ENCODE measurements at places on chromosomes 2 and 18.

- H3K4me3 ChIP-seq, result no peak overlapping the region
- no peak for ATAC-seq
- no peaks in the 10 kb centered on the region for H3K4me1 ChIP-seq
These were observed 89.8 kb upstream of the GRB14 start for GRCh38 chr2:164710837-164711765.

- H3K27me3 ChIP-seq, result no peaks in the 10 kb centered on the region
- no peaks in the 10 kb centered on the region for H3K36me3 ChIP-seq
- H3K27ac ChIP-seq, result no peak overlapping the region
These were observed 450.7 kb downstream of the TNS1 start for GRCh38 chr2:217552081-217552480.

DNA sequence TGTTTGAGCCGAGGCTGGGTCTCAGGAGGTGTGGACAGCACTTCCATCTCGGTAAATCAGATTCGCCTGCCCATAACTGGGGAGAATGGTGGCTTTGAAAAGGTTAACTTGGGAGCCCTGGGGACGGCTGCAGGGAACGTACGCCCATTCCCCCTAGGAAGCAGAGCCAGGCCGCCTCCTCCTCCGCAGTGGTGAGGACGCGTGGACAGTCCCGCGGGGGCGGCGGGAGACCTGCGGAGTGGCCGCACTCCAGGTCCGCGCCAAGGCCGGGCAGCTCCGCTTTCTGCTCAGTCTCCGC, 845 bp upstream of the MYCN start:
- H3K27ac ChIP-seq, result no peak overlapping the region
- peak; percentile 59 for ATAC-seq
- no peaks in the 10 kb centered on the region for H3K36me3 ChIP-seq
- H3K4me3 ChIP-seq, result peak overlapping the region; percentile 56

GRCh38 chr18:2471523-2471922, 99.8 kb downstream of the METTL4 start:
- H3K36me3 ChIP-seq, result no peaks in the 10 kb centered on the region
- no peak overlapping the region for H3K4me3 ChIP-seq
- no peak for ATAC-seq

DNA sequence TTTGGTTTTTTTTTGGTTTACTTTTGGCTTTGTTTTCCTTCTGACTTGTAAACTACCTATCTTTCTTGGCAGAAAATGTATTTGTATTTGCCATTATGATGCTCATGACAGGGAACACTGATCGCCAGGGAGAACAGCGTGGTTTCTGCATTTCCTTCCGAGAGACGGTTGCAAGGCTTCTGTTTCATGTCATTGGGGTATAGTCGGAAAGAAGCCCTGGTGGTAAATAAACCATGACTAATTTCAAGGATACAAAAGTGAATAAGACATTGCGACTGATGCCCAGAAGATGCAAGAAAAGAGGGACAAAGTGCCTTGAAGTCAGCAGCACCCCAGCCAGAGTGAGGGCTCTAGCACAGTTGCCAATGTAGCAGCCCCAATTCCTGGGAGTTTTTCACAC, 4.2 kb upstream of the CAPN14 start:
- H3K4me3 ChIP-seq, result peak overlapping the region; percentile 48
- no peak for ATAC-seq
- peak overlapping the region; percentile 95 for H3K27ac ChIP-seq
- no peaks in the 10 kb centered on the region for H3K36me3 ChIP-seq
- no peaks in the 10 kb centered on the region for H3K27me3 ChIP-seq
- H3K4me1 ChIP-seq, result peaks cover 70% of the 10 kb centered on the region

DNA sequence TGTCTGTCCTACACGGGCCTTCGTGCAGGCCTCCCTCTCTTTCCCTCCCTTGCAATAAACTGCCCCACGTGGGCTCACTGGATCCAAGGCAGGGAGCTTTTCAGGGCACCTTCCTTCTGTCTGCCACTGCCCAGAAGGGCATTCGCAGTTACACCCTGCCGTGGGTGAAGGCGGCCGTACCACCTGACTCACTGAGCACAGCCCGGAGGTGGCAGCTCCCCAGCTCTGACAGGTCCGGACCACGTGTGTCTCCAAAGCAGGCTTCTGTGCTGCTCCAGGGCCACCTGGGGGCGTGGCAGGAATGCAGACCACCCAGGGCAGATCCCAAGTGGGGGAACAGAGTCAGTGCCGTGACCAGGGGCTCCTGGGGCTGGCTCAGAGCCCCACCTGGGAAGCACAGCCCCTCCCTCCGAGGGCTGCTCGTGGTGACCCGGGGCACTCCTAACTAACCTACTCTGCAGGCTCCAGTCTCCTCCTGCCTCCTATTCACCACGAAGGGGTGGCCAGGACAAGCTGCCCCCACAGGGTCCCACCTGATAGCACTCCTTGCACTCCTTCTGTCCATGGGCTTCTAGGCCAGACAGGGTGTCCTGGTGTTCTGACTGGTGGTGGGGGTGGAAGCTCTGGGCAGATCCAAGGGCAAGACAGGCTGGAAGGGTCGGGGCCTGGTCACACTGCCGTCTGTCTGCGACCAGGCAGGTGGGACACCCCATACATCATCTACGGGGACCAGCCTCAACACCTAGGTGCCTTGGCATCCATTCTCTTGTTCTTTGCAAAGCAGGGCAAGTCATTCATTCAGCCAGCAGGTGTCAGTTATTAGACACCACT, 9.7 kb downstream of the SNED1 start:
- H3K4me1 ChIP-seq, result peaks cover 18% of the 10 kb centered on the region
- H3K27me3 ChIP-seq, result peaks cover 27% of the 10 kb centered on the region
- no peak for ATAC-seq
- H3K27ac ChIP-seq, result no peak overlapping the region
- H3K4me3 ChIP-seq, result no peak overlapping the region

DNA sequence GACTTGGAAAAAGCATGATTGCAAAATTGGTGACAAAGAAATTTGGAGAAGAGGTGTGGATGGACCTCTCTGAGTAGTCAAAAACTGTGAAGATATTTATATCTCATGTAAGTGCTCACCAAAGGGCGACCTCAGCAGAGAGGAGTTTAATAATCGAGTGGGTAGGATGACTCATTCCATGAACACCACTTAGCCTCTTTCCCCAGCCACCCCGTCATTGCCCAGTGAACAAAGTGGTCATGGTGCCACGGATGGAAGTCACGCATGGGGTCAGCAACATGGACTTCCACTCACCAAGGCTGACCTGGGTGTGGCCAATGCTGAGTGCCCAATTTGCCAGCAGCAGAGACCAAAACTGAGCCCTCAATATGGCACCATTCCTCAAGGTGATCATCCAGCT, 997.4 kb upstream of the GYPC start:
- no peaks in the 10 kb centered on the region for H3K27me3 ChIP-seq
- H3K27ac ChIP-seq, result no peak overlapping the region
- H3K36me3 ChIP-seq, result no peaks in the 10 kb centered on the region
- H3K4me1 ChIP-seq, result no peaks in the 10 kb centered on the region

DNA sequence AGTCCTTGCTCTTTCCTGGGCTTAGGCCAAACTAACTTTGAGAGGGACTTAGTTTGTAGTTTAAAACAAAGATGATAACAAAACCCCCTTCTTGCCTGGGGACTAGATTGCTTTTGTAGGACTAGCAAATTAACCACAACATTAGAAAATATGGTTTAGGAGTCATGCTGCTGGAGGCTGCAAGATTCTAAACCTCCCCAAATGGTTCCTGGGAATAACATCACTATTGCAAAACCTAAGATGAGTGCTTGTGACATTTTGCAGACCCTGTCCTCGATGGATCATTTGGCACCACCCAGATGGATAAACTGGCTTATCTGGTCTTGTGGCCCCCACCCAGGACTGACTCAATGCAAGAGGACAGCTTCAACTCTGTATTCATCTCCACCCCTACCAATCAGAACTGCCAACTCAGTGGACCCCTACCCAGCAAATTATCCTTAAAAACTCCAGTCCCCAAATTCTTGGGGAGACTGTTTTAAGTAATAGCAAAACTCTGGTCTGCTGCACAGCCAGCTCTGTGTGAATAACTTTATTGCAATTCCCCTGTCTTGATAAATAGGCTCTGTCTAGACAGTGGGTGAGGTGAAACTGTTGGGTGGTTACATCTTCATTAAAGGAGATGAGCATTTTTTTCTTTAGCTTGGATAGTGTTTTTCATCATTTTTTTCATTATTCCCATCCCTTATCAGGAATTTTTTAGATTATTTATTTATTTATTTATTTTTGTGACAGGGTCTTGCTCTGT, 58.9 kb downstream of the SPTBN1 start:
- H3K4me3 ChIP-seq, result no peak overlapping the region
- peaks cover 9% of the 10 kb centered on the region for H3K27me3 ChIP-seq
- no peak for ATAC-seq
- no peaks in the 10 kb centered on the region for H3K4me1 ChIP-seq

DNA sequence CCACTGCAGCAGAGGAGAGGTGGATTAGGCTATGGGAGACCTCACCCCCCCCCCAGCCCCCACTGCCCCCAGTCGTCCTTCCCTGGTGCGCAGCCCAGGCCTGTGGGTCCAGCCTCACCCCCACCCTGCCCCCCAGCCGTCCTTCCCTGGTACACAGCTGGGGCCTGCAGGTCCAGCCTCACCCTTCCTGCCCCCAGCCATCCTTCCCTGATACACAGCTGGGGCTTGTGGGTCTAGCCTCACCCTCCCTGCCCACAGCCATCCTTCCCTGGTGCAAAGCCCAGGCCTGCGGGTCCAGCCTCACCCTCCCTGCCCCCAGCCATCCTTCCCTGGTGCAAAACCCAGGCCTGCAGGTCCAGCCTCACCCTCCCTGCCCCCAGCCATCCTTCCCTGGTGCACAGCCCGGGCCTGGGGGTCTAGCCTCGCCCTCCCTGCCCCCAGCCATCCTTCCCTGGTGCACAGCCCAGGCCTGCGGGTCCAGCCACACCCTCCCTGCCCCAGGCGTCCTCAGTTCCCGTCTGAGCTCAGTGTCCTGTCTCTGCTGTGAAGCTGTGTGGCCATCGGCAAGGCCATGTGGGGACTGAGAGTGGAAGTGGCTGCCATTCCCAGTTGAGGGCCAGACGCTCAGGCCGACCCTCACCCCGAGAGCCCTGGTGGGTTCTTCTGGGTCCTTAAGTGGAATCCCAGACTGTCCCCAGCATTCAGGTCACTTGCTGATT, 86.8 kb upstream of the SNTG2 start:
- no peak overlapping the region for H3K27ac ChIP-seq
- no peaks in the 10 kb centered on the region for H3K36me3 ChIP-seq
- H3K4me3 ChIP-seq, result no peak overlapping the region
- ATAC-seq, result no peak
- peaks cover 43% of the 10 kb centered on the region for H3K27me3 ChIP-seq
- no peaks in the 10 kb centered on the region for H3K4me1 ChIP-seq

Measured in stimulated activated memory B cell treated with anti-CD40 and anti-IgM and Interleukin-4, amounts not matched to agents 10 μg/mL and 1 μg/mL and 100 μg/mL, for 72 hours (primary cell).